ENCODE measurements at places on chromosomes 5 and 9. TPM values are rescaled to one million over a fixed set of nuclear protein-coding genes. Genes with fewer than 3 reads are reported as not detected.

GABBR2 gene
- total RNA-seq, result not detected

PITX1 gene
- 66.8 TPM for total RNA-seq

OTP gene
- total RNA-seq, result not detected

LOX gene
- not detected for total RNA-seq

TLX3 gene
- not detected for total RNA-seq

DCP2 gene
- total RNA-seq, result 139 TPM

EIF4E1B gene
- 2.4 TPM for total RNA-seq

AQP3 gene
- total RNA-seq, result 28.5 TPM

PRRT1B gene
- not detected for total RNA-seq

SLC1A1 gene
- total RNA-seq, result not detected

SYNPO gene
- total RNA-seq, result 0.15 TPM

NOTCH1 gene
- total RNA-seq, result 15.5 TPM

ADAMTS19 gene
- total RNA-seq, result not detected

GTF3C4 gene
- total RNA-seq, result 19.0 TPM

DPH7 gene
- 95.6 TPM for total RNA-seq

FOXI1 gene
- total RNA-seq, result not detected

ANKRD33B gene
- 11.4 TPM for total RNA-seq

SH2D3C gene
- total RNA-seq, result 45.7 TPM

NNT gene
- 98.3 TPM for total RNA-seq

DBH gene
- not detected for total RNA-seq

PPP3R2 gene
- not detected for total RNA-seq

CCDC171 gene
- 18.2 TPM for total RNA-seq

FBLL1 gene
- not detected for total RNA-seq

TMEFF1 gene
- 3.7 TPM for total RNA-seq

CBY3 gene
- total RNA-seq, result not detected

ANKRD18A gene
- total RNA-seq, result not detected

PTGR1 gene
- total RNA-seq, result not detected

LIX1 gene
- not detected for total RNA-seq

MTAP gene
- 105 TPM for total RNA-seq

PKD2L2 gene
- not detected for total RNA-seq

MARCOL gene
- not detected for total RNA-seq

FCN2 gene
- not detected for total RNA-seq

NRG2 gene
- total RNA-seq, result not detected

SCGB3A2 gene
- not detected for total RNA-seq

TAF11L5 gene
- not detected for total RNA-seq

PCAT7 gene
- 2.5 TPM for total RNA-seq

CAMK4 gene
- 31.2 TPM for total RNA-seq

ADGRV1 gene
- total RNA-seq, result not detected

GCNT4 gene
- not detected for total RNA-seq

FOXD4 gene
- total RNA-seq, result 2.2 TPM

RGS7BP gene
- not detected for total RNA-seq

ROR2 gene
- total RNA-seq, result 0.17 TPM

NKD2 gene
- total RNA-seq, result 0.22 TPM

SLC6A3 gene
- not detected for total RNA-seq

RAD17 gene
- 96.8 TPM for total RNA-seq

MZB1 gene
- 819 TPM for total RNA-seq

PPP1R26 gene
- 0.52 TPM for total RNA-seq

VLDLR gene
- not detected for total RNA-seq

ENTR1 gene
- total RNA-seq, result 102 TPM

INSL6 gene
- not detected for total RNA-seq

RELL2 gene
- total RNA-seq, result 43.1 TPM

GPX3 gene
- not detected for total RNA-seq

FOXD4L3 gene
- total RNA-seq, result 0.42 TPM

PHF2 gene
- 23.7 TPM for total RNA-seq
